ENCODE measurements at places on chromosomes 12 and 14.

DNA sequence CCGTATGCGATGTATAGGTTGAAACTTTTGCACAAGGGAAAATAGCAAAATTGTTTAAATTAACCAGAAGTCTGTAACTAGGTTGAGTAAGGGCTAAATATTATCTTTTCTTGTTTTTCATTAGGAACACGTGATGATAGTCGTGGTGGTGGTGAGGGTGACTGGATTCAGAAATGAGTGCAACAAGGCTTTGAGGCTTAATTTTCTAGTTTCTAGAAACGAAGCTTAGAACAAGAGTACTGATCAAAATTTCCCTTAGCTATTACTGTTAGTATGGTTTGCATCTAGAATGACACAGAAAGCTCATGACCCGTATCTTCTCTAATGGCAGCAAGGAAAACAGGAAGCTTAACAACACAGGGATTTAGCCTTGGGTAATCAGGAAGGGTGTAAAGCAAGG lies 7.0 kb downstream of the SLIRP start:
- DNase-seq = no peak

GRCh38 chr12:6333566-6333965 lies 8.3 kb downstream of the TNFRSF1A start:
- no peak for DNase-seq

DNA sequence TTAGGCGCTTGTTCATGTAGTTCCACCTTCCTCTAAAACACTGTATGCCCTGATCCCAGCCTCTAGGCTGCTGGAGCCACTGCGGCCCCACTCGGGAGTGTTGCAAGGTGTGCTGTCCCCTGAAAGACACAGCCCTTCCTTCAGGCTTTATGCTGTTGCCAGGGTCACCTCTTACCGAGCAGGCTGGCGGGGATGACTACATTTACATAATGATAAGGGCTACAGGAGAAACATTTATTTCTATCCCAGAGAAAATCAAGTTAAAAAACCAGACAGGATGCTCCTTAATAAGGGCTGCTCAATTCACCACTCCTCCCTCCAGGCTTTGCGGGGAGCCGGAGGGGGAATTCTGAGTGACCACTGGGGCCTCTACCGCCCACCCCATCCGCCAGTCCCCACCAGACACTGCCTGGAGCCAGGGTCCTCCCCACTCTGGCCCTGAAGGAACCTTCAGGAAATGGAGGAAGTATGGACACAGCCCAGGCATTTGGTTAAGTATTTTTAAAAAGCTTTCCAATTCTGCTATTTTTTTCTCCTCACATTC lies 200.6 kb downstream of the TTC7B start:
- no peak for DNase-seq

GRCh38 chr12:19967001-19967400 lies 401.3 kb upstream of the PDE3A start:
- no peak for DNase-seq

- DNase-seq = no peak
Observed at GRCh38 chr12:114974826-114975639, 291.1 kb upstream of the TBX3 start.

DNA sequence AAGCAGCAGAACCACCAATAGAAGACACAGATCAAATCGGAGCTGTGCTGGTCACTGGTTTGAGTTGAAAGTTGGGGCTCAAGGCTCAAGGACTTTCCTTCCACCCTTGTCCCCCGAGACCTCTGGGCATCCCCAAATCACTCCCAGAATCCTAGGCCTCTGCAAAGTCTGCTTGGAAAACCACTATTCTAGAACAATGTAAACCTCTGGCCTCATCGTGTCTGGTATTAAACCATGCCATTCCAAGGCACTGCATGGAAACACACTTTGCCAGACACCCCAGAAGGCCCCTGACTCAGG lies 288.0 kb downstream of the DPF3 start:
- DNase-seq = no peak

DNA sequence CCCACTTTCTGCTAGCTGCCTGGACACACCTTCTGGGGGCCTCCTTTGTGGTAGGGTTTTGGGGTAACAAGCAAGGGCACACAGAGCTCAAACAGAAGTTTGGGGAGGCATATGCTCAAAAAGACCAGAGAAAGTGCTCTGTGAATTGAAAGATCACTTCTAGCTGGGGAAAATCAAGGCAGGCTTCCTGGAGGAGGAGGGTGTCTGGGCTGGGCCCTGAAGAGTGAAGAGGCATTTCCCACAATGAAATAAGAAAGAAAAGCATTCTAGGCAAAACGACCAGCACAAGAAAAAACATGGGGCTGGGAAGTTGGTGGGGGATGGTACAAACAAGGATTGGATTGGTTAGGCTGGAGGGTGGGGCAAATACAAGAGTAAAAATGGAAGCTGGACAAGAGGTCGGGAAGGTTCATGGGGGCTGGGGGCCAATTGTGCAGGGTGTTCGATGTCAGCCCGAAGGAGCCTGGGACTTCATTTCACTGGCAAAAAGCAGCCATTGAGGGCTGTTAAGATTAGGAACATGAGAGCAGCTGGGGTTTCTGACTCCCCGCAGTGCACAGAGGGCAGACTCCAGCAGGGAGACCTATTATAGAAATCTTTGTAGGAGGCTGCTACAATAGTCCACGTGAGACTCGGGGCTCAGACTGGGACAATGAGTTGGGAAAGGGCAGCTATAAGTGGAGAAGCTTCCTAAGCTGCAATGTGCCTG lies 51.5 kb upstream of the CMKLR1 start:
- DNase-seq = no peak

DNA sequence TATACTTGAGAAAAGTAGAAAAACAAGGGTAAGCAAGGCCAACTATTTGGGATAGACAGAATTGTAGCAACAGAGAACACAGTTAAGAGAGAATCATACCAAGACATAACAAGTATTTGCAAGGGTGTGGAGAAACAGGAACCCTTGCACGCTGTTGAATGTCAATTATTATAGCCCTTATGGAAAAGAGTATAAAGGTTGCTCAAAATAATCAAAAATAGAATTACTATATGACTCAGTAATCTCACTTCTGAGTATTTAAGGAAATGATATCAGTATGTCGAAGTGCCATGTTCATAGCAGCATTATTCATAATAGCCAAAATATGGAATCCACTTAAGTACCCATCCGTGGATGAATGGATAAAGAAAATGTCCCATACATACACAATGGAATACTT lies 193.3 kb downstream of the PHLDA1 start:
- DNase-seq = no peak

GRCh38 chr12:101923045-101923718 lies 45.8 kb downstream of the DRAM1 start:
- DNase-seq = no peak

DNA sequence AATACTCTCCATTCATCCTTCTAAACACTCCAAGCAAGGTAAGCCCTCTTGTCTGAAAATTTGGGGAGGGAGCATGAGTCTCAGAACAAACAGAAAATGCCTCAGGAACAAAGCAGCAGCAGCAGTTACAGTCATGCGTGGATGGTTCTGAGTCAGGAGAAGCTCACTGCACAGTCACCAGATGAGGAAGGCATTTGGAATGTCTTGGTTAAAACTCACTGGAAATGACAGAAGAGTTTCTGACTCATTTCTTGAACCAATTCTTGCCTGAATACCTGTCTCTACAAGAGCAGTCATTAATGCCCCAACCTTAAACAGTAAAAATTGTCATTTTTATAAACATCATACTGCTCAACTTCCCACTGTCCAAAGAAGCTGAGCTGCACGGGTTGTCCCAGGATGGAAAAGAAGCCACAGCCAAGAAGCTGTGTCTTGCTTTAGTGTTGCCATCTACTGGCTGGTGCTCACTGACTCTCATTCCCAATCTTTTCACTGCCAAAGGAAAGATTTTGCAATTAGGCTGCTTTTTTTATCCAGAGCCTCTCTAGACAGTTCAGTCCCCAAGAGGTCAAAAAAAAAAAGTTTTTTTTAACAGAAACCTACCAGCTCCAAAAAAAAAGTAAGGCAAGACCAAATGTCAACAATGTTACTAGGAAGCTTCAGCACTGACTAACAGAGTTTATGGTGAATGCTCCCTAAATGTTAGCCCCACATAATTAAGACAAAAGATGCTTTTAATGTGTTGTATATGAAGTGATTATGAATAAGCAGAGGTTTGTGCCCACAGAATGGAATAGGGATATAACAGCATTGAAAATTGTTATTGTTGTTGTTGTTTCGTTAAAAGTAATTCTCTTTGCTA lies 40.4 kb downstream of the KICS2 start:
- DNase-seq = peak; percentile 90

- no peak for DNase-seq
Observed at GRCh38 chr12:85644508-85644907, 191.7 kb downstream of the RASSF9 start.

GRCh38 chr12:114319422-114319821 lies 86.5 kb downstream of the TBX5 start:
- DNase-seq = no peak

GRCh38 chr14:95025218-95025617 lies 132.1 kb downstream of the DICER1 start:
- DNase-seq = no peak

DNA sequence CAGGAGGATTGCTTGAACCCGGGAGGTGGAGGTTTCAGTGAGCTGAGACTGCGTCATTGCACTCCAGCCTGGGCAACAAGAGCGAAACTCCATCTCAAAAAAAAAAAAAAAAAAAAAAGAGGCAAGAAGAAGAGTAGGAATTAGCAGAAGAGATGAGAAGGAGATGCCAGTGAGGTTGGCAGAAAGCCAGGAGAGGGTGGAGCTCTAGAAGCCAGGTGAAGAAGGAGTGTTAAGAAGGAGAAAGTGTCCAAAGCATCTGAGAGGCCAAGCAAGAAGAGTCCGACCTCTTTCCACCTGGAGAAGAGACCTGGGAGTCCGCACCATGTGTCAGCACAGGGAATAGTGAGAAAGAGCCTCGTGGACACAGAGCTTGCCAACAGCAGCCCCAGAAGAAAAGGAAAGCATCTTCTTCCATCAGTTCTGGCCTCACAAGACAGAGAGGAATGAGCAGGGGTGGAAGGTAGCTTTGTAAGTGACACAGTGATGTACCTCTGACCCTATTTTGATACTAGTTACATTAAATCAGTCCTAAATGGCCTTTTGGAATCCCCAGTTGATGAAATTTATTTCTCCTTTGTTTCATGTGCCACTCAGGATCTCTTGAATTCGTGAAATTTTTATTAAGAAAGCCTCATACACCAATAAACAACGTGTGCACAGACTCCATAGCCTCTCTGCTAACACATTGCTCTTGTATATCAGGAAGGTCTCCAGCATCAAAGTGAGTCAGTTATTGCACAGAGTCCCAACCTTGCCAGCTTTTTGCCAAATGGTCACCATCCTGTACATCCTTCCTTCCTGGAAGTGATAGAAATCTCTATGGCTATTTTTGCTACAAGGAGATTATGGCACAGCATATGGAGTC lies 70.6 kb downstream of the SAMD4A start:
- no peak for DNase-seq

DNA sequence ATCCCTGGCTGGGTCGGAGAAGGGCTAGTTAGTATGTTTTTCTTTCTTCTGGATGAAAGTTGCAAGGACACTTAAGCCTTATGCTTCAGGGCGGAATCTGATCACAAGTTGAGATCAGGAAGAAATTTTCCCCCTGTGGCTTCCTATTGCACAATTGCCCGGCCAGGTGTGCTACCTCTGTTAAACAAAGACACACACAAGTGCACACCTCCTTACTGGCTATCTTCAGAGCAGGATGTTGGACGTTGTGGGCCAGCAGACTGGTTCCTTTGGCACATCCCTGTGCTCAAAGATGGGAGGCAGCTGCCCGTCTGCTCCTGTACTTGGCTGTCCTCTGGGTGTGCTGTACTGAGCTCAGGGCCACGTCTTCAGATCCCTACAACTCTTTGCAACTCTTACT lies 19.1 kb downstream of the ETV6 start:
- no peak for DNase-seq

- no peak for DNase-seq
Observed at GRCh38 chr12:113724794-113725556, 241.2 kb downstream of the RBM19 start.

- no peak for DNase-seq
Observed at GRCh38 chr12:68846811-68847210, 38.8 kb downstream of the MDM2 start.

GRCh38 chr14:75831455-75831854 lies 150.3 kb downstream of the TGFB3 start:
- peak; percentile 64 for DNase-seq

DNA sequence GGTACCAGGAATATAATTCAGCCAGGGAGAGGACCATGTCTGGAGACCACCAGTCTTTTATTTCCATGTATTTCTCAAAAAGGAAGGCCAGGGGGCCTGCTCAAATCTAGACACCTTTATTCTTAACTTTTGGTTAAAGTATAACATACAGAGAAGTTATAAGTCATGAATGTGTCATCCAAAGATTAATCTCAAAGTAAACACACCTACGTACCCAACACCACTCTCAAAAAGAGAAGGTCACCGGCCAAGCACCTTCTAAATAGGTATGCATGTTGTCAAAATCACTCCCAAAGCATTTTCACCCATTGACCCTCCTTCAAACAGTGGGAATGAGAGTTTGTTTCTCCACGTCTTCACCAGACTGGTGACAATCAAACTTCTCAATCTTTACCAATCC lies 60.0 kb upstream of the FZD10 start:
- no peak for DNase-seq

GRCh38 chr14:69073915-69074314 lies 79.0 kb downstream of the DCAF5 start:
- DNase-seq = no peak

- no peak for DNase-seq
Observed at GRCh38 chr12:3436461-3437065, 54.4 kb upstream of the PRMT8 start.

DNA sequence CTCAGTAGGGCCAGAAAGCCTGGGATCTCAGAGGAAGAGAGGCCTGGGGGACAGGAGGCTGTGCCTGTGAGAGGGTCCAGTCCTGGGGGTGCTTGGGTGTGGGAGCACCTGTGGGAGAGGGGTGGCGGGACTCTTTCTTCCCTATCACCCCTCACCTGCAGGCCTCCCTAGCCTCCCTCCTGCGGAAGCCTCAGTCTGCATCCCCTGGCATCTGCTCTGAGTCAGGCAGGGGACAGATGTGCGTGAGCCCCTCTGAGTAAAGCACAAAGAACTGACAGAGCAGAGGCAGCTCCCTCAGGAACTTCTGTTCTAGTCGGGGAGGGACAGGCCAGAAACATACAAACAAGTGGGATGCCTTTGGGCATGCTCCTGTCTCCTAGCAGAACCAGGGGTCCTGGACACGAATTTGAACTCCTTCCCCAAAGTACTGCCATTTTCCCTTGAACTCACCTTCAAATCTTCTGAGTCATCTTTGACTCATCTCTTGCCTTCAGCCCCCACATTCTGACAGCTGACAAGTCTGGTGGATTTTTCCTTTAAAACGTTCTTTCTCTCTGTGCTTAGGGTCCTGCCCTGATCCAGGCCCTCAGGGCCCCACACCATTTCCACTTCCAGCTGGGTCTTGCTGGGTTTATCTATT lies 8.5 kb upstream of the HSP90AA1 start:
- DNase-seq = no peak

- no peak for DNase-seq
Observed at GRCh38 chr14:69667938-69668335, 56.5 kb downstream of the SUSD6 start.

DNA sequence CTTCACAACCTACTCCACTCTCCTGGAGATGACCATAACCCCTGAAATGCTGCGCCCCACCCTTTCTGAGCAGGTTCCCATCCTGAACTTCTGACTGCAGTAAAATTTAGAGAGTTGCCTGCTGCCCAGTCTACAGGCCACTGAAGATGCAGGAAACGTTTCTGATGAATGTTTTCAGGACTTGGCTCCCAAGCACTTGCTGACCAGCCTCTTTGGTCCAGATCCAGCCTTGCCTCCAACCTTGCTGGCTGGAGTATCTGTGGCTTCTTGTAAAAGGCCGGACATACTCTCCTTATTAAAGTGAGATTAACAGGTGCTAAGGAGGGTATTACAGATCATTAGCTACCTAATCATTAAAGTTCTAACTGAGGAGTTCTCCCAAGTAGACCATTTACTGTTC lies 70.3 kb upstream of the STXBP6 start:
- no peak for DNase-seq

- no peak for DNase-seq
Observed at GRCh38 chr12:96302687-96303310, 97.4 kb downstream of the CDK17 start.

Measured in fibroblast of skin of left biceps (primary cell).